ENCODE measurements at places on chromosomes 4 and X.

DNA sequence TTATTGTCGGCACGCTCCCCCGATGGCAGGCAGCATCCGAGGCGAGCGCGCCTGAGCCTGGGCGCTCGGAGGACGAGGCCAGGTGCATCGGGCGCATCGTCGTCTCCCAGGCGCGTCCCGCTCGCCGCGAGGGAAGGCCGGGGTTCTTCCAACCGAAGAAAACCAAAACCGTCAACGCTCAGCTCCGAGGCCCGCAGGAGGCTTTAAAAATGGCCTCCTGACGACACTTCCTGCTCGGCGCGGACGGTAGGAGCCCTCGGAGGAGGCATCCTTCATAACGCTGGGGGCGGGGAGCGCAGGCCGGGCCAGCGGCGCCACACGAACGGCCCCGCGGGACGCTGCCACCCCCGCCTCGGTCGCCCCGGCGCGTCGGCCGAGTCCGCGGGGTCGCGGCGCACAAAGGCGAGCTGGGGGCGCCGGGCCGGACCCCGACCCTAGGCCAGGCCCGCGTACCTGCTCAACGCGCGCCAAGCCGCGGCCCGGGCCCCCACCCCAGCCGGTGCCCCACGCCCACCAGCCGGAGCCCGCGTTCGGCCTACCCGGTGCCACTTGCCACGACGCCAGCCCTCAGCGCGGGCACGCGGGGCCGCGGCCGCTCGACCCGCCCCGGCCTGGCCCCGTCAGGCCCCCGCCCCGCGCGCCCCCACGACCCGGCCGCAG, 501 bp downstream of the ZNF518B start:
- DNase-seq, result peak; percentile 29

DNA sequence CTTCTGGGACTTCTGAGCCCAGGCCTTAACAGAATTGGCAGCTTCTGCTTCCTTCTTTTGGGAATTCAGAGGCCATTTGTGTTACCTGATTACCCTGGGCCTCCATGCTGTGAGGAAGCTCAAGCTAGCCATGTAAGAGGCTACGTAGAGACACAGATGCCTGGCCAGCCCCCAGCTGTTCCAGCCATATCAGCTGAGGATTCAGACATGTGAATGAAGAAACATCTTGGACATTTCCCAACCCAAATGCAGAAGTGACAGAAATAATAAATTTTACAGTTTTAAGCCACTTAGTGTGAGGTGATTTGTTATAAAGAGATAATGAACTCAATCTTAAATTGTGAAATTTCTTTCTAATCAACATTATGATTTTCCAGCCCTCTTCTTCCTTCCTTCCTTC, 18.7 kb upstream of the ZNF827 start:
- no peak for DNase-seq

- no peak for DNase-seq
Observed at GRCh38 chr4:3446631-3447320, 5.0 kb downstream of the HGFAC start.

DNA sequence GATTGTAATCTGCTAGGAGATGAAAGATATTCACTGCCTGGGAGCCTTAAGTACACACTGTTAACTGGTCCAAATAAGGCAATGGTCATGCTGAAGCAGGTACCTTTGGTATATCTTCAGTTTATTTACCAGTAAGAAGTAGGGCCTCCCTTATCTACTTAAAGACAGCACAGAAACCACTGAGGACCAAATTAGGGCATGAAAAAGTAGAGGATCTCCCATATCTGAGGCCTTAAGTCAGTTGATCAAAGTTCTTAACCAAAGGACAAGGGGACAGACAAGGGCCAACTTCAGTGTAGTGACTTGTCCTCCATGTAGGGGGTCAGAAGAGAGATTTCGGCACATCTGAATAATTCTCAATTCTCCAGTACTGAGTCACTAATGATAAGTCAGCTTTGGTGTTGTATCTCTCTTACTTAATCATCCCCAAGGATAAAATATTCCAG, 59.1 kb downstream of the AMELX start:
- DNase-seq, result no peak

- DNase-seq, result no peak
Observed at GRCh38 chr4:170591076-170591475, 501.3 kb upstream of the AADAT start.

DNA sequence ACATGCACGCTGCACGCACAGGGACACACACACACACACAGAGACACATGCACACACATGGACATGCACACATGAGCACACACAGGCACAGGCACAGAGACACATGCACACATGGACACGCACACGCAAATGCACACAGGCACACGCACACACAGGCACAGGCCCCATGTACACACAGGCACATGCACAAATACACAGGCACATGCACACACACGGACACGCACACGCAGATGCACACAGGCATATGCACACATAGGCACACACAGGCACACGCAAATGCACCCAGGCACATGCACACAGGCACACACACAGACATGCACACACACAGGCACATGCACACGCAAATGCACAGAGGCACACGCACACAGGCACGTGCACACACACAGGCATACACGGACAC, 30.3 kb upstream of the HTRA3 start:
- no peak for DNase-seq

- no peak for DNase-seq
Observed at GRCh38 chrX:2488621-2489285, 12.0 kb downstream of the DHRSX start.

- no peak for DNase-seq
Observed at GRCh38 chr4:169152899-169153298, 117.9 kb downstream of the SH3RF1 start.

DNA sequence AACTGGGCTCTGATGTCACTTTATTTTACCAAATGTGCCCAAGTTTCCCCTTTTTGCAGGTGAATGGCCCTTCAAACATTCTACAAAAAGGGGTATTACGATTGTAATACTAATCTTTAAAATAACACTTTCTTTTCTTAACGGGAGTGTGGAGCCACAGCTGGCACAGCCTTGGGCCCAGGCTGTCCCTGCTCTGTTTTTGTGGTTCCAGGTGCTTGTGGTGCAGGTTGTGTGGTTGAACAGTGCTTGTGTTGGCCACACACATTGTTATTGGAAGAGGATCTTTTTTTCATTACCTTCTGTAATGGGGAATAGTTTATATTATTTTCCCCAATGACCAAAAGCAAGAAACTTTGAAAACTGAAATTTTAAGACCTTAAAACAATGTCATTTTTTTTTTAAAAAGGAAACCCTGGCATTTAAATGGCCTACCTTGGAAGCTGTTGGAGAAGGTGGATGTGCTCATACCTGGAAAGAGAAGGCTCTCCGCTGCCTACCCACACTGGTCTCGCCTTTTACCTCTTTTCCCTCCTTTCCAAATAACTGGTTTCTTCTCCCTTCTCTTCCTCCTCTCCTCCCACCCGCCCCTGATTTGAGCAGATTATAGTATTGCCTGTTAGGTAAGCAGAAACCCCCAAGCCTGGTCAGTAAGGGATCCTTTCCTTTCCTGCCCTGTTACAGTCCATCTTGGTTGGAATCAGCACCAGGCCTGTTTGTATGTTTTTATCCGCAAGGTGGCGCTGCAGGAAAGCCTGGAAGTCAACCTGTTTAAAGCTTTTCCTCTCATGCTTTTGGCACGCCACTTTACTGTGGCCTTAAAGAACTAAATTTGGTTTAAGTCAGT, 28.6 kb downstream of the HADH start:
- DNase-seq, result peak; percentile 64

GRCh38 chrX:22032084-22032483, at the start of gene PHEX:
Gene PHEX (plus strand): TSS chrX:22032325. CDS start chrX:22033006, 681 bp downstream.
- DNase-seq, result no peak

GRCh38 chr4:12124138-12124537, 695.4 kb upstream of the HS3ST1 start:
- no peak for DNase-seq

GRCh38 chrX:9376111-9376510, 88.7 kb upstream of the TBL1X start:
- DNase-seq, result no peak

GRCh38 chr4:25154594-25155265, 5.5 kb downstream of the SEPSECS start:
- no peak for DNase-seq

GRCh38 chrX:22135994-22136684, 104.0 kb downstream of the PHEX start:
- DNase-seq, result no peak

GRCh38 chr4:77023920-77024319, 51.9 kb downstream of the CCNI start:
- no peak for DNase-seq

DNA sequence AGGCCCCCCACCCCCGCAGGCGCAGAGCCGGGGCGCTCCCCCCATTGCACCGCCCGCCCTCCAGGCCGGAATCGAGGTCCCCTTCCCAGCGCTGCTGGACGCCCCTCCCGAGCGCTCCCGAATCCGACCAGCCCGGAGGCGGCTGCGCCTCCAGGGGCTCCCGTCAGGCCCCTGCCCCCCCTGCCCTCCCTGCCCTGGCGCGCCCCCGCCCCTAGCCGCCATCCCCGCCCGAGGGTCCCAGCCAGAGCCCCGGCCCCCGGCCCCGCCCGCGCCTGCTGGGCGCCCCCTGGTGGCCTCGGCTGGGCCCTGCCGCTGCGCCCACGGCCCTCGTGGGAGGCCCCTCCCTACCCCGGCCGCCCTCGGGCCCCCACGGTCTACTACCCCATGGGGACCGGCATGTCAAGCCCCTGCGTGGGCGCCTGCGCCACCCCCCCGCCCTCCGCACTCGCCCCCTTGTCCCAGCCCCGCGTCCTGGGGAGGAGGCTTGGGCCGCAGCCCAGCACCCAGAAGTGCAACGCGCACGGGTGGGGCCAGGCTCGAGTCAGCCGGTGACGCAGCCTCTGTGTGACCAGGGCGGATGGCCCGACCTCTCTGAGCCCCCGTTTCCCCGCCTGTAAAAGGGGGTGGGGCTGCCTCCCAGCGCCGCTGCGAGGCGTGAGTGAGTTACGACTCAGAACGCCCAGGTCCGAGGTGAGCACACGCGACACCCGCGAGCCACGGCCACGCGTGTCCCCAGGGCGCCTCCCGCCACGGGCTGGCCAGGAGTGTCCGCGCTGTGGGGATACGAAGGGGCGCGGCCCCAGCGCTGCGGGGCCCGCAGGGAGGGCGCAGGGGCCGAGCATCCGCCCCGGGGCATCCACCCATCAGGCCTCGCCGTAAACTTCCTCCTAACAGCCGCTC, 104.9 kb downstream of the FAM53A start:
- DNase-seq, result peak; percentile 49

DNA sequence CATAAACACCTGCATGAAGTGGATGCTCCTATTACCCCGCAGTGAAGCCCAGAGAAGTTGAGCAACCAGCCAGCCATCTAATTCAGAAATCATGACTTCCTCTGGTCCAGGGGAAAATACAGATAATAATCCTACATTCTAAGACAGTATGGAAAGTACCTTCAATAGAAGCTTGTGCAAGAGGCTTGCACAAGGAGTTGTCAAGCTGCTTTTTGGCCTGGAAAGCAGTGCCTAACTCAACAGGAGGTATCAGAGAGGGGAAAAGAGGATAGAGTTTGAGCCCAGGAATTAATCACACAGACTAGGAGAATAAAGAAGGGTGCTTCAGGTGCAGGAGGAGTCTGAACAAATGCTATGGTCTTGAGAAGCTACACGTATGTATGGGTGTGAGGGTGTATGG, 26.7 kb downstream of the TMEM192 start:
- DNase-seq, result no peak

DNA sequence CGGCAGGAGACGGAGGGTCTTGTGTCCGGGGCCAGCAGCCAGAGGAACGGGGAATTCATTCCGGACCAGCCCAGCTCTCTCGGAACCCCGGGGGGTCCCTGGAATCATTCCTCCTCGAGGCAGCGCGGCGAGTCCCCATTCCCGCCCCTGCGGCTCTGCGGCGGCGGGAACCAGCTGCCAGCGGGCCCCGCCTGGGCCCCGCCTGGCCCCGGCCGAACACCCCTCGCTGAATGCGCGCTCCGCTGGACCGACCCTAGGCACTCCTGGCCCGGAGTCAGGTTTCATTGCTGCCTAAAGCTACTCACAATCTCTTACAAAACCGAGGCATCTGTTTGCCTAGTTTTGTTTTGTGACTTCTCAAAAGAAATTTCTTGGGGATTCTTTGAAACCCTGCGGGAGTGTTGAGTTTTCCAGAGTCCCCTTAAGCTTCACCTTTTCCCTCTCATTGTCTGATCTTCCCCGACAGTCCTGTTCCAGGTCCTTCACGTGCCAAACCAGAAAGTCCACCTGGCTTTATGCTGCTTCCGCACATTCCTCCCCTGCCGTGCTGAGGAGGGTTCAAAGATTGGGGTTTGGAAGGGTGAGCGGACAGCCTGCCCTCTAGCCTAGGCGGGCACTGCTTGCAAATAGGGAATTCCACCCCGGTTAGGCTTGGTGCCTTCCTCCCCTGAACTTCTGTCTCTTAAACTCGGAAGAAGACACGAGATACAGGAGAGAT, 789 bp downstream of the ARHGAP10 start:
- no peak for DNase-seq

DNA sequence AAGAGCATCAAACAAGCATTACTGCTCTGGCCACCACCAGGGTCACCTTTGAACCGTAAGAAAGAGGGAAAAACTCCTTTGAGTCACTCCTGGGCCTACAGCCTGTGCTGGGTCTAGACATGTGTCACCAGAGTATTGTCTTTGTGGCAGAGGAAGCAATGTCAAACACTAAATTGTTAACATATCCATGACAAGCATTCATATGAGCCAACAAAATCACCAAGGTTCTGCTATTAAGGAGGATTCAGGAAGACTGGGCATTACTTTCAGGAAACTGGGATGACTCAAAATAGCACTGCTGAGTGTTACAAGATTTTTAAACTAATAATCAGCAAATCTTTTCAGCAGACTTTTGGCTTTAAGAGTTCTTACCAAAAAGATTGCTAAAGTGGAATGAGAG, 28.1 kb downstream of the LGI2 start:
- DNase-seq, result no peak

GRCh38 chrX:22203186-22203585, 69.5 kb upstream of the CBLL2 start:
- DNase-seq, result no peak

GRCh38 chrX:87045352-87045751, 472.2 kb upstream of the KLHL4 start:
- no peak for DNase-seq

DNA sequence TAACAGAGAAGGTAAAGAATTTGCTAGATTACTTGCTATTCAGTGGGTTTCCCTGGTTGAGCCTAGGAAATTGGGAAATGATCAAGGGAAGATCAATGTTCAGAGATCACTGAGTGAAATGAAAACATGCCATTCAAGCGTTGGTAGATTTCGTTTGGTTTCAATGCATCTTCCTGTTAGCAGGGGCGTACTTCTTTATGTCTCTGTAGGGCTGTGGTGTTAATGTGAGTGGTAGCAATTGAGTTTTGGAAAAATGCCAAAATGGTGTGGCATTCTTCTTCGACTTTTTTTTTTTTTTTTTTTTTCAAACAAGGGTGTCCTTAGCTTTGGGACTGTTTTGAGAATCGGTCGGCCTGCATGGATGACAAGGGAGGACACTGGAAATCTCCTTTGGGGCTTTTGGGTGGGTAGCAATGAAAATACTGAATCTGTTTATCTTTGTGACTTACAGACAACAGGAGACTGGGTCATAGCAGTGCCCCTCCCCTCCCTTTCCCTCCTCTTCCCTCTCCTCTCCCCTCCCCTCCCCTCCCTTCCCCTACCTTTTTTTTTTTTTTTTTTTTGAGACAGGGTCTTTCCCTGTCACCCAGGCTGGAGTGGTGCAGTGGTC, 50.4 kb downstream of the SPRY1 start:
- DNase-seq, result no peak

GRCh38 chr4:66252291-66252690, 582.0 kb upstream of the EPHA5 start:
- no peak for DNase-seq

GRCh38 chrX:9293051-9293496, 171.8 kb upstream of the TBL1X start:
- no peak for DNase-seq

GRCh38 chr4:25925486-25926201, 11.6 kb downstream of the SMIM20 start:
- no peak for DNase-seq
